Karpas-422 (cell line): ENCODE measurements at places on chromosomes 13 and 19. TPM values are rescaled to one million over a fixed set of nuclear protein-coding genes. Genes with fewer than 3 reads are reported as not detected.

Gene DMKN
- 5.0 and 9.3 TPM in 2 replicates for total RNA-seq

Gene APOC4
- total RNA-seq, result not detected in 2 replicates

- H3K4me3 ChIP-seq, result no peak overlapping the region
- no peak overlapping the region for H3K27ac ChIP-seq
- no peak for DNase-seq
- H3K4me1 ChIP-seq, result peaks cover 6% of the 10 kb centered on the region
- H3K36me3 ChIP-seq, result no peaks in the 10 kb centered on the region
These were observed 12.6 kb downstream of the ABCA7 start for GRCh38 chr19:1052349-1052975.

Gene IL11
- total RNA-seq, result 0.40 and 0.41 TPM in 2 replicates

DNA sequence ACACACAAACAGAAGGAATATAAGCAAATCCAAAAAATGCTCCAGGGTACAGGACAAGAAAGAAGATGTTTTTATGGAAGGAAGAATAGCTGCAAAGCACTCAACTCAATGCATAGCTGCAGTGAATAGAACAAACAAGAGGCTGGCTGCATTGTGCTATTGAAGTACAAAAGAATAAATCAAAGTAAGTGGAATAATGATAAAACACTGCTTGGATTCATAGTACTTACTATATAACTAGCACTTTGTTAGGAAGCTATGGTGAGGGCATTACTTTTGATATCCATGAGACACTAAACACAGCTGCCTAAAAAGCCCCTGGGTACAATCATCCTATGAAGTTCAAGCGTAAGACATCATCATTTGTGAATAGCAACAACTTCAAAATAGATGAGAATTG is 350.1 kb downstream of the PCDH9 start:
- no peak overlapping the region for H3K27ac ChIP-seq
- H3K27me3 ChIP-seq, result no peaks in the 10 kb centered on the region
- H3K4me3 ChIP-seq, result no peak overlapping the region
- no peaks in the 10 kb centered on the region for H3K36me3 ChIP-seq
- no peak for DNase-seq
- no peaks in the 10 kb centered on the region for H3K4me1 ChIP-seq
